KBM-7 (cell line): ENCODE measurements at places on chromosomes 6 and 20.

DNA sequence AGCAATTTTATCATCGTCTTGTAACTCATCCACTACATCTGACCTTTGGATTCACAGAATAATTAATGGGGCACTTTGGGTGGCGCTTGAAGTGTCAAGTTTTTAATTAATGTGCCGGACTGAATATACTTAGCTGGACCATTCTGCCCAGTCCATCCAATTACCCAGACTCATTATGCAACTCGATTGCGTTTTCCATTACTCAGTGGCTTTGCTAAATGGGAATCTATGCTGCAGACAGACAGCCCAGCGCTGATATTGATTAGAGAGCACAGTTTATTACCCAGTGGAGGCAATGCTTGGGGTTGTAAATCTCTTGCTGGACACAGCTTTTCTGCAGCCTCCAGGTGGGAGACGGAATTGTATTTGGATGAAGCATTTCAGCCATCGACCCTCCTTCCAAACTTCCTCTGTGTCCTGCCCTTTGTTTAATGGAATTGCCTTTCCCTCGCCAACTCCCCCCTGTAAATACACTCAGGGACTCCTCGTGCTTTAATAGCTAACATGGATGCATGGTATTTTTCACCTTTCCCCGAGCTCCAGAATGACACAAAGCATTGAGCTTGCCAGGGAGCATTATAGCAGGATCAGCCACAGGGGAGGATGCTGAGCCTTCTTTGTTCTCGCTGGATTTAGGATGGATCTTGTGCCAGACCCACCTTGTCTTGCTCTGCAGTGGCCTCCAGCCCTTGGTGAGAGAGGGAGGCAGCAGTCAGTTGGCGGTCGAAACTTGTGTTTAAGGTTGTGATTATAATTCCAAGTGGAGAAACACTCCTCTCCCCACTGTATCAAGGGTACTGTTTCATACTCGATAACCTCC lies 59.7 kb downstream of the EDN3 start:
- DNase-seq, result no peak

- no peak for DNase-seq
Observed at GRCh38 chr6:133787859-133788505, 100.9 kb upstream of the TCF21 start.

DNA sequence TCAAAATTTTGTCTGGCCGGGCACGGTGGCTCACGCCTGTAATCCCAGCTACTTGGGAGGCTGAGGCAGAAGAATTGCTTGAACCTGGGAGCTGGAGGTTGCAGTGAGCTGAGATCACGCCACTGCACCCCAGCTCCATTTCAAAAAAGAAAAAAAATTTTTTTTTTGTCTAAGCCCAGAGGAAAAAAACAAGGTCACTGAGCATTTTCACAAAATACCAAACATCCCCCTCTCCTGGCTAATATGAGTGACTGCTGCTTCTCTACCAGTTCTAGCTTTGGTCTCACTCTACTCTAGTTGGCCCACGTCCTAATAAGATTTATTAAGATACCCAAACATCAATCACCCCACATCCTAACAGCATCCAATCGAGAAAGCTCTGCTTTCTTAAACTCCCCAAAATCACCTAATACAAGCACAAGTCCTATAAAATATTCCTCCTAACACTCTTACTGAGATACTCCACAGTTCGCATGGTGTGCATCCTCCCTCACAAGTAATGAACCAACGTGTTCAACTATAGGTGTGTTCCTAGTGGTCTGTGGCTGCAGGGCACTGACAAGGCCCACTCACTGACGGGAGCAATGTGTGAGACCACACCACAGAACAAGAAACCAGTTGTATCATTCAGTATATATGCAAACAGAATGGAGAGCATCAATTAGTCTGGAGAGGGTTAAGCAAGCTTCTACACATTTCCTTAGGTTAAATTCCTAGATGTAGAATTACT lies 64.2 kb downstream of the FKBP5 start:
- no peak for DNase-seq

- DNase-seq, result peak; percentile 13
Observed at GRCh38 chr6:144379356-144379755, 94.2 kb downstream of the UTRN start.

GRCh38 chr6:134436950-134437349 lies 119.0 kb upstream of the SGK1 start:
- DNase-seq, result no peak

DNA sequence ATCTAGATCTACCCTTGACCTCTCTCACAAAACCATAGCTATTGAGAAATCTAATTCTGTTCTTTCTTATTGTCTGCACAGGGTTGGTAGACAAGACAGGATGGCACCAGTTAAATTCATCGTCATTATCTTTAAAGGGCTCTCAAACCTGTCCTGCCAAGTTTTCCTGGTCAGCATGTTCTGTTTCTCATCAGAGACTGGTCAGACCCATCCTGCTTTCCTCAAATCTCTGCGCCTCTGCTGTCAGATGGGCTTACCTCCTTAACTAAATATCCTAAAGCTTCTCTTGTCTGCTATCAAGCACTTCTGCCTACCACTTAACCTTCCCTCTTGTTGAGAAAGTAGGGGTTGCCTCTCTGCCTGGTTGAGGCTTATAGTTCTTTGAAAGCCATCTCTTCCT lies 125.2 kb downstream of the MYO6 start:
- DNase-seq, result no peak
